ENCODE measurements at places on chromosomes 1 and 21.
A peak's percentile ranks its signal among the peaks of the same experiment; 100 is the strongest.

DNA sequence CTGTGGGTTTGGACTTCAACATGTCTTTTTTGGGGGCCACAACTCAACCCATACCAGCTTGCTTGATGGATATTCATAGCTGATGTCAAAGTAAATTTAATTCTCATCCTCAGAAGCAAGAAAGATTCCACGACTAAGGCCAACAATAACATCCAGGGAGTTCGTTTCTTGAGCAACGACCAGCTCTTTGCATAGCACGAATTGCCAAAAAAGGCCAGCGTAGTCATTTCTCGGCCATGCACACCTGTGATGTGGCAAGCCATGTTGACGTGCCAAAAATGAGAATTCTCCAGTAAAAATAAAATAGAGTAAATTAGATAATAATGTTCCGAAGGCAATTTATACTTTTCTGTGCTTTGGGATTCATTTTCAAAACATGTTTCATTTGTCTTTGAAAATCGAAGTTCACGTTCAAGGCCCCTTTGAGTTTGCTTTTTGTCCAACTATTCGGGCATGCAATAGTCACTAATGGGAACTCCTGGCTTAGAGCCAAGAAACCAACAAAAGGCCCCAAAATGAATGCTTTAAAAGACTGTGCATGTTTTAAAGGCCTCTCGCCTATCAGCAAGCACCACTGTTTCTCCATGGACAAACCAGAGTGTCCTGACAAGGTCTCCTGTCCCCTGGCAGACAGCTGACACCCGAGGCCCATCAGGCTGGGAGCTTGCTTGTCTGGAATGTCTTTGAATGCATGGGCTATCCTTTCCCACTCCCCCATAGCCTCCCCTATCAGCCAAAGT lies 14.4 kb upstream of the IGSF5 start:
- peak; percentile 32 for DNase-seq

GRCh38 chr1:180117764-180118116 lies 36.9 kb upstream of the QSOX1 start:
- peak; percentile 86 for DNase-seq

GRCh38 chr1:44246806-44247205 lies 33.5 kb downstream of the DMAP1 start:
- DNase-seq = no peak

GRCh38 chr1:168082008-168082876 lies 54.5 kb downstream of the GPR161 start:
- peak; percentile 74 for DNase-seq

GRCh38 chr1:103108376-103109150 lies at the start of gene COL11A1:
Gene COL11A1 (minus strand): TSS chr1:103108522. CDS start chr1:103108178, 344 bp downstream.
- peak; percentile 93 for DNase-seq

DNA sequence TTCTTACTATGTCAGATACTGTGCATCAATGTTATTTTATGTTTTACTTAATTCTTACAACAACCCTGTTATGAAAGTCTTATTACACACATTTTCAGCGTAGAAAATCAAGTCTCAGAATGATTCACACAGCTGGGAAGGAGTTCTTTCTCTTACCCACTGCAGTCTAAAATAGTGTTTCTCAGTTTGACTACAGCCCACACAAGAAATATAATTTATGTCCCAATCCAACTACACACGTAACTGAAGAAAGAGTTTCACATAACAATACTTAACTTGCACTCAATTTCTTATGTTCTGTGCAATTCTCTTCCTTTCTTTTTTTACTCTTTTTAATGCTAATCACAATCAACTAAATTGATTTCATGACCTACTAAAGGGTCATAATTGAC lies 252.8 kb upstream of the ADGRL2 start:
- peak; percentile 14 for DNase-seq

GRCh38 chr1:12083766-12084165 lies 20.7 kb downstream of the TNFRSF8 start:
- peak; percentile 60 for DNase-seq

GRCh38 chr1:28123461-28123961 lies 35.1 kb upstream of the EYA3 start:
- DNase-seq = peak; percentile 73

- DNase-seq = no peak
These were observed 45.3 kb upstream of the CACNA1E start for GRCh38 chr1:181438013-181438412.

GRCh38 chr1:169474302-169474995 lies 11.3 kb downstream of the SLC19A2 start:
- DNase-seq = no peak

GRCh38 chr1:203621559-203622262 lies 4.9 kb upstream of the ATP2B4 start:
- DNase-seq = no peak

- no peak for DNase-seq
These were observed 14.5 kb downstream of the RAB4A start for GRCh38 chr1:229285440-229285839.

DNA sequence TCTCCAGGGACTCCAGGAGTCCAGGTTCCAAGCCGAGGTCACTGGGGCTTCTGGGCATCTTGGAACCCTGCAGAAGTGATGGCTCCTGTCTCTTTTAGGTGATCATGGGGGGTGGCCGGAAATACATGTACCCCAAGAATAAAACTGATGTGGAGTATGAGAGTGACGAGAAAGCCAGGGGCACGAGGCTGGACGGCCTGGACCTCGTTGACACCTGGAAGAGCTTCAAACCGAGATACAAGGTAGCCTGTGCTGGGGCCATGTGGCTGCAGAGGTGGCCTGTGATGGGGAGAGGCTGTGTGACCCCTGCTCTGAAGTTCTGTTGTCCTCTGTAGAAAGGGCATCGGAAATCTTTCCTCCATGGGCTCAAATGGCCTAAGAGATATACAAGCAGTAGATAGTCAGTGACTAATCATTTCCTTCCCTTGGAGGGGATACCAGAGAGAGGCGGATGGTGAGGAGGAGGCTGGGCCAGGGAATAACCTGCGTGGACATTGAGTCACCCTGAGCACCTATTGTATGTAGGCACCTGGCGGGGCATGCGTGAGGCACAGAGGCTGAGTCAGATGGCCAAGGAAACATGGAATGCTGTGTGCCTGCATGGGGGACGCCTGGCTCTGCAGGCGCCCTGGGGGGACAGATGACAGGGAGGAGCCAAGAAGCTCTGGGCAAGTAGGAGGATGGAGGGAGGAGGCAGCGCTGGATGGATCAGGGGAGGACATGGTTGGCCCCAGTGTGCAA lies 59.0 kb downstream of the ALPL start:
- DNase-seq = peak; percentile 41

DNA sequence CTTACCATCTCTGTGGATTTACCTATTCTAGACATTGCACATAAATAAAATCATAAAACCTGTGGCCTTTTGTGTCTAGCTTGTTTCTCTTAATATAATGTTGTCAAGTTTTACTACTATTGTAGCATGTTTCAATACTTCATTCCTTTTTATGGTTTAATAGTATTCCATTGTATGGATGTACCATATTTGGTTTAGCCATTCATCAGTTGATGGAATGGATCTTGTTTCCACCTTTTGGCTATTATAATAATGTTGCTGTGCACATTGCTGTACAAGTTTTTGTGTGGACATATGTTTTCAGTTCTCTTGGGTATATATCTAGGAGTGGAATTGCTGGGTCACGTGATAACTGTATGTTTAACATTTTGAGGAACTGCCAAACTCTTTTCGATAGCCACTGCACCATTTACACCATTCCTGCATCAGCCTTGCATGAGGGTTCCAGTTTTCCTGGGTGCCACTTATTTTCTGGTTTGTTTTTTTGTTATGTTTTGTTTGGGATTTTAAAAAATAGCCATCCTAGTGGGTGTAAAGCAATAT lies 66.9 kb downstream of the RNF220 start:
- no peak for DNase-seq

GRCh38 chr1:50969611-50970508 lies at the start of gene CDKN2C:
Gene CDKN2C (plus strand): TSS chr1:50970245. CDS start chr1:50970369, 124 bp downstream.
- peak; percentile 91 for DNase-seq

DNA sequence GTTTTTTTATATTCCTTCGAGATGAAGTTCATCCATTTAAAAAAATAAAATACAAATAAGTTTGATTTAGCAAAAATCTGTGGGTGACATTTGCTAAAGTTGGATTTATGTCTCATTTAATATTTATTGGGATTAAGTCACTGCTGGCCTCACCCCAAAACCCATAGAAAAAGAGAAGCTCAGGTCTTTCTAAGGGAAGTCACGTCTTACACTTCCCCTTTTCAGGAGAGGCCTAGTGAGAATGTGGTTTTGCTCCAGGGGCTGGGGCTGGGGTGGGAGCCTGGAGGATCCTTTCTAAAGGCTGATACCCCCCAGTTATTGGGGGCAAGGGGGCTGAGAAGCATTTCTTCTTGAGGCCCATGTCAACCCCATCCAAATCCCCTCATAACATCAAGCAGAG lies 300.3 kb downstream of the DSCAM start:
- no peak for DNase-seq

DNA sequence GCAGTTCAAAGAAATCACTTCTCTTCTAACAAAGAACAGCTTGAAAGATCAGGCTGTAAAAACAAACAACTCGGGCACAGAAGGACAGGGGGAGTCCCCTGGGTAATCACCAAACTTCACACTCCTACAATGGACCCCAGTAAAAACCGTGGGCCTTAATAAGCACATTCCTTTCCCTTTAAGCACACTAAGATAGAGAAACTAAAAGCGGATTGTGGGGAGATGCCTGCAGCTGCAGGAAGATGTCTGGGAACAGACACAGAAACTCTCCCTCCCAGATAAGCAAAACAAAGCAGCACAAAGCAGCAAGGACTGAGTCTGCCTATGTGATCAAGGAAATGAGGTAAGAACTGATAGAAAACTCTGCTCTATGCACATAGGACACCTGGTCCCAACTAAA lies 37.6 kb upstream of the CTBS start:
- DNase-seq = peak; percentile 35

GRCh38 chr21:36908260-36908908 lies 58.1 kb downstream of the HLCS start:
- peak; percentile 39 for DNase-seq

GRCh38 chr1:228007801-228008341 lies 1.1 kb downstream of the WNT3A start:
- DNase-seq = no peak

DNA sequence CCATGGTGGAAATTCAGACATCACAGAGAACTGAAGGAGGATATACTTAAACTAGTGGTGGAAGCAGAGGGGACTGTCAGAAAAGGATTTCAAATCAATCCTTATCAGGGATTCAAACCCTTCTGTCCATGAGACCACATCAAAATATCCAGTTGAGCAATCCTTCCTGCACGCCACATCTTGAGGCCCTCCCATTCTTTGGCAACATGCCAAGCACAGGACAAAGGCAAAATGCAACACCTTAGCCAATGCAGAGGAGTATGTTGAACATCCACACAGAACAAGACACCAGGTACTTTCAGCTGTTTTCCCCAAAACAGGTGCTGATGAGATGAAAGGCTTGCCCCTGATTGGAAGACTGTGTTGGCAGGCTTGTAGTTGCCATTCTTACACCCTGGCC lies 81.8 kb upstream of the PLXNA2 start:
- no peak for DNase-seq

GRCh38 chr1:169779970-169780369 lies 14.7 kb downstream of the METTL18 start:
- peak; percentile 2 for DNase-seq

- DNase-seq = no peak
These were observed 1.1 kb downstream of the GRIK1 start for GRCh38 chr21:29938776-29939103.

DNA sequence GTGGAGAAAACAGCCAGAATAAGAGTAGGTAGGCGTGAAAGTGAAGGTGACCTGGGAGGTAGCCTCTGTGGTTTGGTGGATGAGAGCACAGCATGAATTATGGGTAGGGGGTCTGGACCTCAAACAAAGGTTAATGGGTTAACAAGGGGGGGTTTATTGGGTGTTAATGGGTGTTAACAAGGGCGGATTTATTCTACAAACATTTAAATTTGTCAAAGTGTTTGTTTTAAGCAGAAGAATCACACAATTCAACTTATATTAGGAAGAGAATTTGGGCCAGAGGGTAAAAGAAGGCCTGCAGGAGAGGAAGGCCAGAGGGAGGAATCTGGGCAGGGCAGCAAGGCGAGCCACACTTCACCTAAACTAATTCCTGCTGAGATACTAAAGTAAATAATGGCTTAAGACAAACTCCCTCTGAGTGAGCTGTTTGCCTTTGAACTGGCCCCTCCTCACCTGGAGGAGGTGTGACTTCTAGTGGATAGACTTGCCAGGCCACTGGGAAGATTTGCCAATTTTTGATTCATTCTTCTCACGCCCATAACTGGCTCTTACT lies 191.7 kb downstream of the GIPC2 start:
- no peak for DNase-seq

GRCh38 chr1:14435368-14436023 lies 163.0 kb upstream of the KAZN start:
- DNase-seq = no peak

DNA sequence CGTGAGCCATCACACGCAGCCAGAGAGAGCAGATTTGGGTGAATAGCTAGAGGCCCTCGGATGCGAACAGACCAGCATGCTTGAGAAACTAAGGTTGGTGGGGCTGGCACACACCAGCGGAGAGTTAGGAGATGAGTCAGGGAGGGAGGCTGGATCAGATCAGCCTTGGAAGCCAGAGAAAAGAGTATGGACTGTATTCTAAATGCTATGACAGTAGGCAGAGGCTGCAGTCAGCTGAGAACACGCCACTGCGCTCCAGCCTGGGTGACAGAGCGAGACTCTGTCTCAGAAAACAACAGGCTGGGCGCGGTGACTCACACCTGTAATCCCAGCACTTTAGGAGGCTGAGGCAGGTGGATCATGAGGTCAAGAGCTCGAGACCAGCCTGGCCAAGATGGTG lies 4.0 kb upstream of the PLEKHM2 start:
- DNase-seq = peak; percentile 48

GRCh38 chr1:107786203-107786845 lies 178.7 kb downstream of the VAV3 start:
- DNase-seq = no peak

DNA sequence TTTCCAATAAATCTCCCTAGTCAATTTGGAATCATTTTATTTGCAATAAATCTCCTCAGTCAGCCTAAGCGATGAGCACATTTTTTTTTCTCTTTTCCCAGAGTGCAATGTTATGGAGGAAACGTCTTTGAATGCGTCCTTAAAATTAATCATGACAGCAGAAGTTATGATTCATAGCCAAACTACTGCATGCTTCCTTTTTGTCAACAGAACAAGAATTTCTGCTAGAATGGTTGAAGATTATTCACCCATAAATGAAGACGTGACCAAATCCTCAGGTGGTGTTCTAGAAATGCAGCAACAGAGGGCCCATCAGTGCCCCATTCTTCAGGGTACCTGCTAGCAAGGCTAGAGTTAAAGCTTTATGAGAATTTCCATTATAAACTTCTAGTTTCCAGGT lies 407.9 kb upstream of the PKN2 start:
- peak; percentile 82 for DNase-seq

- peak; percentile 43 for DNase-seq
These were observed 325.8 kb downstream of the SMYD3 start for GRCh38 chr1:246181241-246181640.

DNA sequence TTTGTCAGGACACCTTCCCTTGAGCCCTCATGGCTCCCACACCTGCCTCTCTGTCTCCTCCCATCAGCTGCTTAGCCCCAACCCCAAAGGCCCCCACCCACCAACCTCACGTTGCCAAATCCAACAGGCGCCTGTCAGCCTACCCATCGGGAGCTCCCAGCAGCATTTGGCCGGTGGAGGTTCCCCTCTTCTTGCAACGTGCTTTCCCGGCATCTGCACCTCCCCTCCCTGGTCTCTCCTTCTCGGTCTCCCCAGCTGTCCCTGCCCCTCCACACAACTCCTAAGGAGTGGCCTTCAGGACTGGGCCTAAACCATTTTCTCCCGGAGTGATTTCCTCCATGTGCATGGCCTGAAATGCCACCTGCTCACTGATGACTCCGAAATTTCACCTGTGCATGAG lies 71.9 kb downstream of the KLHDC7A start:
- DNase-seq = no peak

GRCh38 chr1:60818969-60819701 lies 263.2 kb upstream of the NFIA start:
- DNase-seq = no peak

GRCh38 chr1:25064465-25065240 lies 134.6 kb upstream of the RUNX3 start:
- DNase-seq = no peak
